Fibroblast of the aortic adventitia (primary cell): ENCODE measurements at places on chromosomes 5 and 9.
A peak's percentile ranks its signal among the peaks of the same experiment; 100 is the strongest.

- DNase-seq: no peak
Measured at GRCh38 chr5:168288349-168289245, 2.8 kb upstream of the WWC1 start.

GRCh38 chr5:113825176-113825575 lies 311.7 kb downstream of the YTHDC2 start:
- no peak for DNase-seq

DNA sequence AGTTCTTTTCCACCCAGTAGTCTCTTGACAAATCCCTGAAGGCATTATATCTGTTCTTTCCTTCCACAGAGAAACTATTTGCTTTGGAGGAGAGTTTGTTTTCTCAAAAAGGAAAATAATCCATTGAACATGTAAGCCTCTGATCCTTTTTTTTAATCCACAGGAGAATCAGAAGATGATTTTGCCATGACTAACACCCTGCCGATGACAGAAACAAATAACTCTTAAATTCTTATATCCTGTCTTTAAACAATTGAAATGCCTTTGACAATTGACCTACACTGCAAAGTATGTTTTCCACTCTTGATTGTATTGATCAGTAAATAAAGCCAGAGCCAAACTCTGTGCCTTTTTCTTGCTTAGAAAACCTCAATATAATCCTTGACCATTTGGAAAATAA lies 666.4 kb upstream of the CTNND2 start:
- no peak for DNase-seq

DNA sequence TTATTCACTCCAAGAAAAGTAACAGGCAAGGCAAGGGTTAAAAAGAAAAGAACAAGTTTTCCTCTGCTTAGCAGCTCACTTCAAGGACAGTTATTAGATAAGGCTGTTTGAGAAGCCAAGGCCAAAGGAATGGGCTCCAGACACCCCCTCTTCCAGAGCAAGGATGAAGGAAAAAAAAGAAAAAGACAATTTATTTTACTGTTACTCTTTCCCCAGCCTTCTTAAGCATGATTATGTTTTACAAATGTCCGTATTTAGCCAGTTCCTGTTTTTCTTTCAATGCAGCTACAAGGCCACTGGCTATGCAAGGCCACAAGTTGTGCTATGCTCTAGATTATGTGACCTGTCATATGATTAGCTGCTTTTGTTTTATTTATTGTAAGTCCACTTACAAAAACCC lies 106.5 kb upstream of the SIMC1 start:
- DNase-seq: no peak

- peak; percentile 17 for DNase-seq
Measured at GRCh38 chr5:102670224-102670836, 84.8 kb upstream of the PAM start.

DNA sequence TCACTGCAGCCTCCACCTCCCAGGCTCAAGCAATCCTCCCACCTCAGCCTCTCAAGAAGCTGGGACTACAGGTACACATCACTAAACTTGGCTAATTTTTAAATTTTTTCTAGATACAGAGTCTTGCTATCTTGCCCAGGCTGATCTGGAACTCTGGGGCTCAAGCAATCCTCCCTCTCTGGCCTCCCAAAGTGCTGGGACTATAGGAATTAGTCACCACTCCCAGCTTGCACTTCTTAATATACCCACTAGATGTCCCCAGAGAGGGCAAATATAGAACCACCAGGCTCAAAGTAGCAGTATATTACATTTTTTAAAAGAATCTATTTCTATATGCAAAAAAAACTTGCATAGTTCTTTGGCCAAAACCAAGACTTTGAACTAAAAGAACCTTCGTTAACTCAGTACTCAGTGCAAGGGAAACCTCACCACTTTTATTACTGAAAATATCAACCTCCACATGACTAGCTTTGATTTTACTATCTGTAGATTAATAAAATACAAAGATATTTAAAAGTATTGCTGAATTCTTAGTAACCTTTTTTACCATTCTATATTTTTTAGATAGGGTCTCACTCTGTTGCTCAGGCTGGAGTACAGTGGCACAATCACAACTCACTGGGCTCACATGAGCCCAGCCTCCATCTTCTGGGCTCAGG lies 25.8 kb upstream of the HSD17B3 start:
- peak; percentile 80 for DNase-seq

- DNase-seq: peak; percentile 79
Measured at GRCh38 chr9:27247756-27248155, 49.2 kb downstream of the EQTN start.

GRCh38 chr5:178651046-178651810 lies 24.4 kb upstream of the CLK4 start:
- peak; percentile 20 for DNase-seq

GRCh38 chr9:4654084-4654483 lies 8.0 kb upstream of the PLPP6 start:
- no peak for DNase-seq
